ENCODE measurements at places on chromosomes 13 and 19. TPM values are rescaled to one million over a fixed set of nuclear protein-coding genes. Genes with fewer than 3 reads are reported as not detected.

- no peak for DNase-seq
Observed at GRCh38 chr13:113413898-113414282, 39.4 kb downstream of the ADPRHL1 start.

The CEACAM21 gene
- not detected for total RNA-seq

DNA sequence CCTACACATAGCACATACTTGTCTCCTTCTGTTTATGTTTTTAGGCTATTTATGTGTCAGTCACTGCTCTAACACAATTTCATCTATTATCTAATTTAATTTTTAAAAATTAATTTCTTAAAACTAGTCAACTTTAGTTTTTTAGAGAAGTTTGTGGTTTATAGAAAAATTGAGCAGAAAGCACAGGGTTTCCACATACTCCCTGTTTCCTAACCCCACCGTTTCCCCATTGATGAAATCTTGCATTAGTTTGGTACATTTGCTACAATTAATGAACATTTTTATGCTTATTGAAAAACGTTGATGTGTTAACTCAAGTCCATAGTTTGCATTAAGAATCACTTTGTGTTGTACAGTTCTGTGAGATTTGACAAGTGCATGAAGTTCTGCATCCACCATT is 53.5 kb downstream of the TNFSF13B start:
- DNase-seq: no peak

DNA sequence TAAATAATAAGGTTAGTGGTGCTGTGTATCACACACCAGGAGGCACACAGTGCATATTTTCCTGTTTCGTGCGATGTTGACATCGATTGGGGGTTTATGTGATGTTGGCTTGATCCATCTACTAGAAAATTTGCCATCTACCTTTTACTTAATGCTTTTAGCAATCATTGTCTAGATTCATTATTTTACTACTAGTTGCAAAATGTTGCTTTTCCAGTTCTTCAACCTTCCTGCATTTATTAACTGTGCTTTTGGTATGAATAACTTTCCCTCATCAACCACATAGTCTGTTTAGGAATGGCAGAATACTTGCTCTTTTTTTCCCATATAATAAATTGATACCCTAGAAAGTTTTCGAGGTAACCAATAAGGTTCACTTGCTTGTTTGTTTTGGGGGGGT is 17.5 kb downstream of the C13orf42 start:
- DNase-seq: no peak

DNA sequence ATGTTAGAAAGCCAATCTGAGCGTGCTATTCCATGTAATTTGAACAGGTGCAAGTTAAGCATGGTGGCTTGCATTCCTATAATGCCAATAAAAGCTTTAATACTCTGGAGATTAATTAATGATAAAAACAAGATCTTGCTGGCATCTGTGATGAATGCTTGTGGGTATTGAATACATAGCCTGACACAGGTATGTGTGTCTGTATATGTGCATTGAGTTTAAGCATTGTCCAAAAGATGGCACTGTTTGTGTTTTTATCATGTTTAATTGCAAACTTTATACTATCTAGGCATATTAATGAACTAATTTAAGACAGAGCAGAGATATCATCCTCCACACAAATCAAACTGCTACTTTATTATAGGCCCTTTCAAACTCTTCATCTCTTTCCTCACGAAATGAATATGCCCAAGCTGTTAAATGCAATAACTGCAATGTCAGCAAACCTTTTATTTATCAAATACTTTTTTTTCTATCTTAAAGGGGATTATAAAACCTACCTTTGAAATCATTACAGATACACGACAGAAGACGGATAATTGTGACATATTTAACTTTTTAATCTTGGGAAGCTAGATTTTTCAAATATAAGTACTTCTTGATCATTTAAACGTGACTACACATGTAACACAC is 86.5 kb downstream of the TNFSF11 start:
- DNase-seq: no peak

DNA sequence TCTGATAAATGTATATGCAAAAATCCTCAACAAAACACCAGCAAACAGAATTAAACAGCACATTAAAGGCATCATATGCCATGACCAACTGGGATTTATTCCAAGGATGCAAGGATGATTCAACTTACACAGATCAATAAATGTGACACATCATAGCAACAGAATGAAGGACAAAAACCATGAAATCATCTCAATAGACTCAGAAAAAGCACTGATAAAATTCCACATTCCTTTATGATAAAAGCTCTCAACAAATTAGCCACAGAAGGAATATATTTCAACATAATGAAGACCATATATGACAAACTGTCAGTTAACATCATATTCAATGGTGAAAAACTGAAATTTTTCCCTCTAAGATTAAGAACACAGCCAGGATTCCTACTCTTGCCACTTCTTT is 691.6 kb downstream of the DIAPH3 start:
- no peak for DNase-seq

GRCh38 chr13:101700598-101700997 is 248.1 kb downstream of the ITGBL1 start:
- DNase-seq: peak; percentile 31

DNA sequence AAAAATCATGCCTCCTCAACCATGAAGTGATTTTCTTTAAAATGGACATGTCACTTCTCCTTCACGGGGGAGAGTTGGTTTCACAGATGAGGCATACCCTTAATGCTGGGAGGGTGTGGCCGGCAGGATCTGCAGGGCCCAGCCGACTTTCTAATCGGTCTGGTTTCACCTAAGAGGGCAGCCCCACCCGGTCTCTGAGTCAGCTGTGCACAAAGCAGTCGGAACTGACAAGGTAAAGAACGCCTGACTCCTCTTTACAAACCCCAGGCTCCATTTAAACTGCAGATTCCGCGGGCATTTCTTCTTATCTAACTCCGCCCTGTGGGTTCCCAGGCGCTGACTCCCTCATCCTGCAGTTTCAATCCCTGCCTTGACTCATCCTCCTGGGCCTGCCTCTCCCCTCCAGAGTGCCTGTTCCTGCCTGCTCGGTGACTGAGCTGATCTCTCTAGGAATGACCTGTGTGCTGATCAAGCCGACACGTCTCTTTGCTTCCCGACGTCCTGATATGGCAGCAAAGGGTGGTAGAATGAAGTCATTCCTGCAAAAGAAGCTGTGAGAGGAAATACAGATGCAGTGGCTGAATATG is 63.4 kb downstream of the EFNB2 start:
- peak; percentile 84 for DNase-seq

DNA sequence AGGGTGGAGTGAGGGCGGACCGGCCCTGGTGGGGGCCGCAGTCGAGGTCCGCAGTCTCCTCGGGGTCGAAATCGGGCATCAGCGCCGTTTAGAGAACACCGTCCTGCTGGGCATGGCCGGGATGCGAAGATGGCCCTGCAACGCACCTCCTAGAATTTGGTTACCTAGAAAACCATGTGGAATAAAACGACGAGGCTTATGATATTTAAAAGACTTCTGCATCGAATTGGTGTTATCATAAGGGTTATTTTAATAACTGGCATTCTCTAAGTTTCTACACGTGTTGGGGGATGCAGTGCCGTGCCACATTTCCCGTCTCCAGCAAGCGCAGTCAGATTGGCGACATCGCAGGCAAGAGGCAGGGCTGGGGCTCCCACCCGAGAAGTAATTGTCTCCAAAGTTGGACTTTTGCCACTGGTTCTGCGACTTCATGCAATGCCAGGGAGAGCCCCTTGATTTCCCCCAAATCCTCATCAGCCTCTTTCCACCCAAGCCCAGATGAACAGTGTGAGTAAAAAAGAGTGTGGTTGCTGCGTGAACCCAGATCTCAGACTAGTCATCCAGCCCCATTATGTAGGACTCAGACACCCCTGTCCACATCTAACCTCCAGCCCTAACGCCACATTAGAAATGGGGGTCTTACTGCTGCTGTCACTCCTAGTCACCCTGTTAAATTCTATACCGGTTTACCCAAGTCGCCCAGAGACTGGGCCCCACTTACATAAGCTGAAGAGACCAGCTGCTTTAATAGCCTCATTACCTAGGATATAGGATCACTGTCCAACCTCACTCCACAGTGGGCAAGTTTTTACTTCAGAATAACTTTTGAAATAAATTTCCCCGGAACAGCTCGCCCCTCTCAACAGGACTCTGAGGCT is 571 bp upstream of the DHRS12 start:
- DNase-seq: no peak

The HTR2A gene
- total RNA-seq: not detected

The NLRP12 gene
- total RNA-seq: not detected

- DNase-seq: no peak
Observed at GRCh38 chr13:38648912-38649311, 38.0 kb upstream of the FREM2 start.

The OLFM2 gene
- total RNA-seq: 5.6 TPM

DNA sequence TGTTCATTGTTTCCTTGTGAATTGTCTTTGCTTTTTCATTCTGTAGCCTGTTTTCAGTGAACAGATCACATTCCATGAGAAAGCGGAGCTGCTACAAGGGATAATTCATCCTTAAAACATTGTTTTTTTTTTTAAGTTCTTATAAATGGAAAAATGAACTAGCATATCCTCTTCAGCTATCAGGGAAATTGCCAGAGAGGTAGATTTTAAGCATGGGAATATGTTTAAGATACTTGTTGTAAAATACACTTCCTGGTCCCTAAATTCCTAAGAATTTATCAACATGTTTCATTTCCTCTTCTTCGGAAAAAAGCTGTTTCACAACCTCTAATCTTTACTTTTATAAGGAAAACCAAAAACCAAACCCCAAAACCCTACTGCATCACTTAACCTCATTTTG is 238.0 kb downstream of the POSTN start:
- no peak for DNase-seq

- peak; percentile 27 for DNase-seq
Observed at GRCh38 chr13:40787062-40787461, 2.3 kb upstream of the SLC25A15 start.

The TNFRSF19 gene
- 0.27 TPM for total RNA-seq

The GSX1 gene
- total RNA-seq: not detected

The FBXO17 gene
- 53.1 TPM for total RNA-seq

GRCh38 chr19:5706876-5707573 is 12.9 kb downstream of the LONP1 start:
- no peak for DNase-seq

DNA sequence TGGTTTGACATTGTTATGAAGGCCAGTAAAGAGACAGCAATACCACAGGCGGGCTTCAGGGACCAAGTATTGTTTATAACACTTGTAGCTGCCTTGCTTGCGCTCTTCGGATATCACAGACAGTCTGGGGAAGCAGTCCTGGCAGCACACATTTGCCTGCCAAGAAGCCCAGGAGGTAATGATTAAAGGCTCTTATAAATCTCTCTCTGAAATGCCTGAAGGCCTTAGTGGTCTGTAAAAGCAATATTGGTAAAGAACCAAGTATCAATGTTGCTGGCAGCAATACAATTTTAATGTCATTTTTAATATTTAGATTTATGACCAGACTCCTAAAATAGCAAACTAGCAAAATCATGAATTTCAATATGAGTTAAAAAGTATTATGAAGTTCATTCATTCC is 1312.4 kb downstream of the PCDH9 start:
- DNase-seq: no peak

- no peak for DNase-seq
Observed at GRCh38 chr19:29546583-29547190, 20.9 kb downstream of the VSTM2B start.

The IZUMO2 gene
- not detected for total RNA-seq

All from MG63 (cell line).